ENCODE measurements at places on chromosomes 16 and 17.

DNA sequence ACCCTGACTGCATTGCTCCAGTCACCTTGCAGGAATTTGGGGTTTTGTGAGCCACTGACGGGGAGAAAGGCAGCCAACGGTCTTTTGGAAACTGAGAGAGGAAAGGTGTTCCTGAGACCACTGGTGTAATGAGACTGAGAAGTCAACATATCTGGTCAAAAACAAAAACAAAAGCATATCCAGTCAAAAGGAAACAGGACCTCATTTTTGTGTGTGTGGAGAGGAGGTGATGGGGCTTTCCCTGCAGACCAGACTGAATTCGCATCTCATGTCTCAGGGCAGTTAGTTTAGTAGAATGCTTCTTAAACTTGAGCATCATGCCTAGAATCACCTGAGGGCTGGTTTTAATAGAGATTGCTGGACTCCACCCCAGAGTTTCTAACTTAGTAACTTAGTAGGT is 198.4 kb downstream of the COPRS start:
- DNase-seq, result no peak

GRCh38 chr17:4422864-4423263 is 10.9 kb upstream of the SPNS3 start:
- no peak for DNase-seq

GRCh38 chr16:85227084-85227945 is 115.0 kb upstream of the CIBAR2 start:
- DNase-seq, result no peak

- DNase-seq, result peak; percentile 56
These were observed 9.7 kb upstream of the NKD1 start for GRCh38 chr16:50538411-50539052.

GRCh38 chr17:69348429-69348828 is 21.5 kb upstream of the ABCA5 start:
- DNase-seq, result no peak

GRCh38 chr16:89863741-89864526 is 9.5 kb upstream of the TCF25 start:
- no peak for DNase-seq

DNA sequence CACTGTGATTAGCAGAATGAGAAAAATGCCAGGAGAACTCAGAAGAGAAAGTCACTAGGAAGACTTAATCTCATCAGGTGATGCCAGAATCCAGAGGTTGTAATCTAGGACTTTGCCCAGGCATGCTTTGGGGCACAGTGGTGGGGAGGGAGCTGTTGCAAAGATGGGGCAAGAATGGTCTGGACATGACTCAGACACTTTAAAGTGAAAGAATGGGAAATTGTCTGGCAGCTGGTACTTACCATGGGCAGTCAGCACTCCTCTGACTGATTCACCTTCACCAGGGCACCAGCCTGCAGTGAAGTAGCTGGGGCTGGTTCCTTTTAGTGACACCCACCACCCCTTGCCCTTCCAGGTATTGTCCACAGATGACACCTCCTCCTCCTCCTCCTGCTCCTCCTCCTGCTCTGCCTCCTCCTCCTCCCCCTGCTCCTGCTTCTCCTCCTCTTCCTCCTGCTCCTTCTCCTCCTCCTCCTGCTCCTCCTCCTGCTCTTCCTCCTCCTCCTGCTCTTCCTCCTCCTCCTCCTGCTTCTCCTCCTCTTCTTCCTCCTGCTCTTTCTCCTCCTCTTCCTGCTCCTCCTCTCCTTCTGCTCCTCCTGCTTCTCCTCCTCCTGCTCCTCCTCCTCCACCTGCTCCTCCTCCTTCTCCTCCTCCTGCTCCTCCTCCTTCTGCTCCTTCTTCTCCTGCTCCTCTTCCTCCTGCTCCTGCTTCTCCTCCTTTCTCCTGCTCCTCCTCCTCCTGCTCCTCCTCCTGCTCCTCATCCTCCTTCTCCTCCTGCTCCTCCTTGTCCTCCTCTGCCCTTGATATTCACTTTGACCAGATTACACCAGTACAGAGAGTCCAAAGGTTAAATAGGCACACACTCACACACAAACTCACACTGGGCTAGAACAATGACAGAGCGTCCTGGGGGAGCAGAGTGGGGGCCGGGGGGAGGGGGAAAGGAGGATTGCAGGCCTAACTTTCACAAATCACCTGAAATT is at the start of gene CHD9NB:
TSS of gene CHD9NB (minus strand) at position 379 of the 983 bp plus-strand sequence. CDS start 8,739 bp downstream, outside the sequence.
- peak; percentile 95 for DNase-seq

DNA sequence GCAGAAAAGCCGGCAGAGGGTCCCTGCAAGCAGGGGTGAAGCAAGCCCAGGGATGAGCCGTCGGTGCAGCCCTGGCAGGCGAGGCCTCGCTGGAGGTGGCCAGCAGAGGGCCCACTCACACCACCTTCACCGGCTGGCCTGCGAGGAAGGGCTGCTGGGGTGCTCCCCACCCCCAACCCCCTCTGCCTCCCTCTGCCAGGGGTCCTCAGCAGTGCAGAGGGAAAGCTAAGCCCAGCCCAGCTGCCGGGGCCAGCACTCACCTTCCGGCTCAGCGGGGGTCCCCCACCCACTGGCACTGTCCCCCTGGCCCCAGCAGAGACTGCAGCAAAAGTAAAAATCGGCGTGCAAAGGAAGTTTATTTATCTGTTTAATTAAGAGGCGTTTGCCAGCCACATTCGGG is 113.4 kb downstream of the ENGASE start:
- no peak for DNase-seq

DNA sequence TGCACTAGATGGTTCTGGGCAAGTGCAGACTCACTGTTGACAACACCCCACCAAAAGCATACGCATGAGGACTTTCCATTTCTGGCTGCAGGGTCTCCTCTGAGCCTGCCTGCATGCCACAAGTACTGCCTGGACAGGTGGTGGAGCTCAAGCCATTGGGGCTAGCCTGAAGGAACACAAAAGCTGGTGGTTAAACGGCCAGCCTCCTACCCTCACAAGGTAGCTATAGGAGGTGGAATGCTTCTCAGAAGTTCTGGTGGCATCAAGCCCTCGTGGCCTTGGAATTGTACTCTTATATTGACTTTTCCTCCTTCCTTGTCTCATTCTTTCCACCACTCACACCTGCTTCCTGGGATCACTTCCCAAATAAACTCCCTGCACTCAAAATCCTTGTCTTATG is 56.6 kb upstream of the BCAR1 start:
- DNase-seq, result no peak

DNA sequence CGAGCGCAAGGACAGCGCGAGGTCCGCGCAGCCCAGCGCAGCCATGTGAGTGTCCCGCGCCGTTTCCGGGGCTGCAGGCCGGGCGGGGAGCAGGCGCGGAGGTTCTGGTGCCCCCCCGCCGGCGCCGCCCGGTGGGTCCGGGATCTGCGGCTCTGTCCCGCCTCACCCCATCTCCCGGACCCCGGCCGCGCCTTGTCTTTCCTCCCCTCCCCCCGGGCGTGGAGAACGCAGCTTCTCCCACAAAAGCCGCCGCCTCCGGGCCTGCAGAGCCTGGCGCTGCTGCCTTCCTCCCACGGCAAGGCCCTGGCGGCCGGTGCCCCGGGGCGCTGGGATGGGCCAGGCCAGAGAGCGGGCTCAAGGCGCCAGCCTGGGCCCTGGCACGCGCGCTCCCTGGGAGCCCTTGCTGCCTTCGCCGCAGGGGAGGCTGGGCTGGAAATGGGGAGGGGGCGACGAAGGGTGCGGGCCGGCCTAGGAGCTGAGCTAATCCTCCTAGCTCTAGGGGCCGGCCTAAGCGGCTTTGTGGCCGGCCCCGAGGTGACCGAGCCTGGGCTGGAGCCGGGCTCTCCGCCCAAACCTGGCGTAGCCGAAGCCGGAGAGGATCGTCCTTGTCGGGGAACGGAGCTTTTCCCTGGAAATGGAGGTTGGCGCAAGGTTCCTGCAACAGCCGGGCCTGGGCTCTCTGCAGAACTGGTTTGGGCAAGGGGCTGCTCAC is 397 bp downstream of the RIPOR1 start:
- DNase-seq, result peak; percentile 60

DNA sequence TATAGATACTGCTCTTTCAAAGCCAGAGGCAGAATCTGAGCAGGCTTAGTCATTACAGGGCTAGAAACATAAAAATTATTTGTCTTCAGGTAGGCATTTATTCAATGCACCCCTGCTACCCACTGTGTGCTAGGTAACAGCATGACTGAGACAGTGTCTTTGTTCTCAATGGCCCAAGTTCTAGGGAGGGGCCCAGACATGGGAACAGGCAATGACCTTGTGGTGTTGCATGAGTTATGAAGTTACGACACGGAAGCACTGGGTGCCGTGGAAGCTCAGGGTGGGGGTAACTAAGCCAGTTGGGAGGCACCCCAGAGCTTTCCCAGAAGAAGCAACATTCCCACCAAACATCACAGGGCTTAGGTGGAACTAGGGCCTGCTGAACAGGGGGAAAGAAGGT is 87.0 kb downstream of the CPPED1 start:
- DNase-seq, result no peak

DNA sequence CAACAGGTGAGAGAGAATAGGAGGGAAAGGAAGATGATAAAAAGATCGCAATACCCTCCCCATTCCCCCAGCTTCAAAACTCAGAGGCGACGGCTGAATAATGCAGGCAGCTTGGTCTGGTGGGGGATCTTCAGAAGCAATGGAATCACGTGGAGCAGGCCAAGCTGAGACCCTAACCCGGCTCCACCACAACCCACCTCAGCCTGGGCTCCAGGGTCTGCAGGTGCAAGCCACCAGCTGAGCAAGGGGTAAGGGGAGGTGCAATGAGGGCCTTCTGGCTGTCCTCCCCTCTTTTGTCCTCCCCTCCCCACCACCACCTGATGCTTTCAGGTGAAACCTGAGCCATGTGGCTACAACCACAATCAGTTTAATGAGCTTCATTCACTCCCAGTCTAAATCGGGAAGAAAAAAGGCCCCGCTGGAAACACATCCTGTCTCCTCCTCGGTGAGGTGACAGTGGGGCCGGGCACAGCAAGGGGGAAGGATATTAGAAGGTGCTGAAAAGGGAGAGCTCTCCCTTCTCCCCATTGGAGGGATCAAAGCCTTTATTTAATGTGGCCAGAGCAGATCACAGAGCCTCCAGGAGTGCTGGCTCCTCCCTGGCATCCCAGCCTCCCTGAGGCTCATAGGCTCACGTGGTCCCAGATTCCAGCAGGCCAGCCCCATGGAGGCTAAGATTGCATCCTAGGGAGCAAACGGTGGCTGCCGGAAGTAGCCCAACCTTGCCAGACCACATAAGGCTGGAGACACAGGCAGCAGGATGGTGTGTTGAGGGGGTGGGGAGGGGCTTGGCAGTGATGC is 261.0 kb downstream of the SOX9 start:
- DNase-seq, result no peak

- DNase-seq, result no peak
These were observed 510.7 kb downstream of the MAF start for GRCh38 chr16:79089735-79090284.

- DNase-seq, result no peak
These were observed 51.8 kb downstream of the TEKT5 start for GRCh38 chr16:10642964-10643363.

DNA sequence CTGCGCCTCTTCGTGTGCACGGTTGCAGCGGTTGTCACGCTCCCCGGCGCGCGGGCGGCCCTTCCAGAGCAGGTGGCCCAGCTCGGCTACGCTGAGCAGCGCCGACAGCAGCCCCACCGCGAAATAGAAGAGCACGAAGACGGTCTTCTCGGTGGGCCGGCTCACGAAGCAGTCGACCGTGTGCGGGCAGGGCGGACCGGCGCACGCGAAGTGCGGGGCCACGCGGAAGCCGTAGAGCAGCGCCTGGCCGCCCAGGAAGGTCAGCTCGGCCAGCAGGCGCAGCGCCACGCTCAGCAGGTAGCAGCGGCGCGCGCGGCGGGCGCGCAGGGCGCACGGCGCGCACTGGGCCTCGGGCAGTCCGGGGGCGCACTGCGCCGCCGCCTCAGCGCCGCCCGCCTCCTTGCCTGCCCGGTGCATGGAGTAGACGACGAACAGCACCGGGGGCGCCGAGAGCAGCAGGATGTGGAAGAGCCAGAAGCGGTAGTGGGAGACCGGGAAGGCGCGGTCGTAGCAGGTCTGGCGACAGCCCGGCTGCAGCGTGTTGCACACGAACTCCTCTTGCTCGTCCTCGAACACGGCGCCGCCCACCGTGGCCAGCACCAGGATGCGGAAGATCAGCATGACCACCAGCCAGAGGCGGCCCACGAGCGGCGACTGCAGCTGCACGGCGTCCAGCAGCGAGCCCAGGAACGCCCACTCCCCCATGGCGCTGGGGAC is 1.3 kb downstream of the GJD3 start:
- DNase-seq, result no peak

GRCh38 chr16:25063865-25064264 is 47.7 kb upstream of the LCMT1 start:
- DNase-seq, result no peak

GRCh38 chr17:31394544-31394943 is 3.1 kb downstream of the RAB11FIP4 start:
- DNase-seq, result peak; percentile 12

DNA sequence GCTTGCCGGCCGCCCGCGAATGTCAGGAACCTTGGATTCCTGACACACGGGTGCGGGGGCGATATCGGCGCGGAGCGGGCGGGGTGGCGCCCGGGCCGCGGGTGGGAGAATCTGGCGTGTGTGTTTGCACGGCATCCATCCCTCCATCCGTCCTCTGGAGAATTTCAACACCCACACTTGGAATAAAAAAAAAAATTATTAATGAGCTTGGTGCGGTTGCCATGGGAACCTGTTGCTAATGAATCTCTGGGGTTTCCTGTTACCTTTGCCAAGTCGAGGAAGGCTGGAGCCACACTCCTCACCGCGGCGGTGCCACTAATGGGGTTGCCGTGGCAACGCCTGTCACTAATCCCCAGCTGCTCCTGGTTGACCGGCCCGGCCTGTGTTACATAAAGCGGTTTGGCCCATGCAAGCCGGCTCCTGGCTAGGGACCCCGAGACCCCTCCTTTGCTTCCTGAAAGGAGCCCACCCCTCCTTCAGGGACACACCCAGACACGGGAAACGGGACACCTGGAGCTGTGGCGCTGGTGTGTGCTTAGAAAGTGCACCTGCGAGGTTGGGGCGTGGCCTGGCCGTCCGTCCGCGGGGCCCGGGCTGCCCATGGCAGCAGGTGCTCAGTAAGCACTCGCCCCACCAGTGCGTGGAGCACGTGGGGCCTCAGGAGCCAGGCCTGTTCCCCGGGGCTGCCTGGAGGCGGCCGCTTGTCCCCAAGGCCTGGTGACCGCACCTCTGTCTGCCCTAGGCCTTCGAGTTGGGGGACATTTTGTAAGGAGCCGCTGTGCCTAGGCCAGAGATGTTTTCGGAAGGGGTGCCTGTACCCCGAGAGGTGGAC is 14.6 kb downstream of the CACNA1H start:
- no peak for DNase-seq

GRCh38 chr17:57203040-57203439 is 53.3 kb upstream of the MSI2 start:
- no peak for DNase-seq

- no peak for DNase-seq
These were observed 855 bp downstream of the SLC22A31 start for GRCh38 chr16:89199241-89200123.

GRCh38 chr17:6352801-6353560 is 81.9 kb downstream of the AIPL1 start:
- DNase-seq, result no peak

GRCh38 chr16:7964744-7965143 is 625.6 kb downstream of the TMEM114 start:
- DNase-seq, result no peak

GRCh38 chr16:13938480-13938879 is 18.5 kb downstream of the ERCC4 start:
- no peak for DNase-seq

- no peak for DNase-seq
These were observed 10.1 kb downstream of the GSG1L start for GRCh38 chr16:28053461-28053860.

Measured in NCI-H226 (cell line).